Activated T-helper 1 cell treated with Interleukin-2 at 50 U/mL for 16 hours (primary cell): ENCODE measurements at places on chromosomes 7 and 10.

- no peak for DNase-seq
These were observed 39.0 kb upstream of the AOAH start for GRCh38 chr7:36763132-36763816.

DNA sequence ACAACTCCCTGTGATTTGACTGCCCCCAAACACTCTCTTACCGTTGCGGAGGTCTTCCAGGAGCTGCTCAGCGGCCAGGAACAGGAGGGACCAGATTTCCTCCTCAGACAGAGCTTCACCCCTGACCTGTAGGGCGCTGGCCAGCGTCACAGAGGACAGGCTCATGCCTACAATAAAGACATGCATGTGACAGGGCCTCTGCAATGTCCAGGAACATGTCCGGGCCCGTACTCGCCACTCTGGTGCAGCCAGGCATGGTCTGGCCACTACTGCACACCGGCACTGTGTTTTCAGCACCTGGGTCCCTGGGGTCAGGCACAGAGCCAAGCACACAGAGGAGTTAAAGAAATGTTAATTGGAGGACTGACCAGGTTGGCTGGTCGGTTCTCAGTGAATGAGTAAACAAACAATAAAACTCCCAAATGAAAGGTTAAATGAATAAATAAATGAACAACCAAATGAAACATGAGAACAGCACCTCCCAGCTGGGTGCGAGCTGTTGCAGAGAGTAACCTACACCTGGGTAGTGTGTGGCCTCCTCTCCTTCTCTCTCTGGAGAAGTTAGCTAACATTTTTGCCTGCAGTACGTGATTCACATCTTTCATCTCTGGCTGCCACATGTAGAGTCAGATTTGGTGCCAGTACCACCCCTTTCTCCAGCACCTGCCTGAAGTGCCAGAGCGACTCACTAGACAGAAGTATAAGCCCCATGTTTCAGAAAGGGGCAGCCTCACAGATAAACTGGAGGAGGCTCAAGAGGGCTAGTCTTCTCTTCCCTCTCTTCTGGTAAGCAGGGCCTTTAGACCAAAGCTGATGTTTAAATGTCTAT lies 22.8 kb downstream of the FRMPD2 start:
- no peak for DNase-seq

DNA sequence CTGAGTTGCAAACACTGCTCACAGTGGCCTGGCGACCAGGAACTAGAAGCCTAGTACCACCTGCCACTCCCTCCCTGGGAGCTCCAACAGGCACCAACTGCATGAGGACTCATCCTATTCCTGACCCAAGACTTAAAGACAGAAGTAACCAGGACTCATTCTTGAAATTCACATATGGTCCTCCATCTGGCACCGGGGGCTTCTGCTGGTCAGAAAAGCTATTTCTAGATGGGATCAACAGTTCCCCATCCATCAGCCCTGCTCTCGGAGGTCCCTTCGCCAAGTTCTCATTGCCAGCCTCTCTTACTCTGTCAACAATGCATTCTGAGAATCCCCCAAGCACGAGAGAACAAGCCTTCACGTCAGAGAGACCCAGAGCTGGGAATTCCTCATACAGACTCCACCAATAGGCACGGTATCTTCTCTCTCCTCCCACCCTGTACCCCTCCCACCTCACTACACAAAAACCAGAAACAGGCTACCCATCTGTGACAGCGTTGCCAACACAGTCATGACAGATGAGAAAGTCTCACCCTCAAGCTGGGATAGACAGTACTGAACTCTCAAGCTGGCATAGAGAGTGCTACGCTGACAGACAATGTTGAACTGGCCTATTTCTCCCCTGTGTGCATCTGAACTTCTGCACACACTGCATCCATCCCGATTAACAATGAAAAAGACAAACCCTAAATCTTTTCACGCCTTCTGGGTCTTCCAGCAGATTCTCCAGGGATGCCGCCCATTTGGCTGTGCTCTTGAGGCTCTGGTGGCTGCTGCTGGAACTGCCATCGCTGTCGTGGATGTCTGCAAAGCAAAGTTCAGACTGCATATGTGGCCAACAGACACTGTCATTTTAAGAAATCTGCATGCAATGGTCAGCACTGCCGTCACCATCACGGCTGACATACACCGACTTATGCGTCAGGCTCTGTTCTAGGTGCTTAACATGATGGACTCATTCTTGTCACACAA lies 15.6 kb downstream of the RGS10 start:
- no peak for DNase-seq

GRCh38 chr7:8719102-8719501 lies 285.7 kb downstream of the NXPH1 start:
- no peak for DNase-seq

GRCh38 chr10:30051220-30051619 lies 8.2 kb downstream of the JCAD start:
- DNase-seq: no peak

DNA sequence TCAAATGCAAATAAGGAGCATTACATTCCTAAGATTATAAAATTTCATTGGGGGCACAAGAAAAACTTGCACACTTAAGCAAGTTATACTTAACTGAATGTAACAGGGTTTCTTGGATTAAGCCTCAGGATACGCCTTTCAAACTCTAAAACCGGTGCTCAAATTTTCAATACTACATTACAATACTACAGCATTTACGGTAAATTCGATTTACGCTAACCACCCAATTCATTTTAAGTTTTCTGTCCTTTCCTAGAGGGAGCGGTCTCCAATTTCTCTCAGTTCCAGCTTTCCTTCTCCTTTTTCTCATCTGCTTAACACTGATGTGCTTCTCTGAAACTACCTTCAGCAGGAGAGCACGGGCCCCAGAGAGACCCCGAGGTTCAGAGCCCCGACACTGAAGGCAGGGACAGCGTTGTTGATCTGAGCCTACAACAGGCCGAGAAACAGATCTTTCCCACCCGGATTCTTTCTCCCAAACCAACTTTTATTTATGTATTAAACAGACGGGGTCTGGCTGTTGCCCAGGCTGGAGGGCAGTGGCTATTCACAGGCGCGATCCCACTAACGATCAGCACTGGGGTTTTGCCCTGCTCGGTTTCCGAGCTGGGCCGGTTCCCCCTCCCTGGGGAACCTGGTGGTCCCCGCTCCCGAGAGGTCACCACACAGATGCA lies 798 bp downstream of the ZNF425 start:
- no peak for DNase-seq

DNA sequence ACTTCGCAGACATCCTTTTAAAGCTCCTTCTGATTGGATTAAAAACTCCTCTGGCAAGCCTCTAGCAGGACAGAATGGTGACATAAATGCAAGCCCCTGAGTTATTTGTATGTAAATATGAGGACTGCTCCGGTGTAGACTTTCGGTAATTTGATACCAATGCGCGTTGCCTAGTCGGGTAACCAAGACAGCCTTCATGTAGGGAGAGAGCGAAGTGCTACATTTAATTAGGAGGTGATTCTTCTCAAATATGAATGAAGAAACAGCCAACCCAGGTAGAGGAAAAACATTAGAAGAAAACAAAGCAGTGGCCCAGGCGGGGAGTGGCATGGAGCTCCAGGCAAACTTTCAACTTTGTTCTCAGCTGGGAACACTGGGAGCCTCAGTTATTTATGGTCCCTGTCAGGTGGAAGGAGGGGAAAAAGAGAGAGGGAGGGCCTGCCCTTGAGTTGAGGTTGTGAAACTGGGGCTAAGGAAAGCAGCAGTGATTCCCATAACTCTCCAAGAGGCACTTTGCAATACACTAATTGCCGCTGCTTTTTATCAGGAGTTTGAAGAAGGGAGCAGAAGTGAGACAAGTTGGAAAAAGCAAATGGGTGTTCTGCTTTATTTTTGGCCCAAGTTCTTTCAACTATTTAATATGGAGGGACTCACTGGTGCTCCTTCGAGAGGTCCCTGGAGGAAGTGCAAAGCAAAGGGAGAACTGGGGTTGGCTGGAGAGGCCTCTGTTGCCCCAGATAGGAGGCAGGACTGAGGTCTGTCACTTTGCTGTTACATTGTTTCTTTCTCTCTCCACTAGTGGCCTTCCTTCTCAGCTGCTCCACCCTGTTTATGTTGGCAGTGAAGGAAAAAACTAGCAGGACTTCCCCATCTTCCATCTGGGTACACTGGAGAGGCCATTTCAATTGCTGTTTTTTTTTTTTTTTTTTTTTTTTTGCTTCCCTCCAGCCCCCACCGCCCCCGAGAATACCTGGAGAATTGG lies 234.6 kb upstream of the CCDC6 start:
- DNase-seq: no peak

DNA sequence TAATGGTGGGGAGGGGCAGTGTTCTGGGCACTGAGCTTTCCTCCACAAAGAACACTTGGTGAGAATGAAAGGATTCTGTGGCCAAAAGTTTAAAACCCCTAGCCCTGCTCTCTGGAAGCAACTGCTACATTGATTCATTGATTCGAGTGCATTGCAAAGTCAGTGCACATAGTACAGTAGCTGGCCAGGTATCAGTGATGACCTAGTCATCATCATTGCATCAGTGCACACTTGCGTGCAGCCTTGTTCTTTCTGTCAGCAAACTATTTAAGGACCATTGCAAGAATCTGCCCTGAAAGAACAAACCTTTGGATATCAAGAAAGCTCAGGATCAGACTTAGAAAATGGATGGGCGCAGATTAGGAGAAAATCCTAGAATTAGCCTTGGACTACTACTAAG lies 47.4 kb downstream of the CUL1 start:
- no peak for DNase-seq

- DNase-seq: no peak
These were observed 33.6 kb downstream of the CTNNA3 start for GRCh38 chr10:67662415-67662814.

GRCh38 chr7:73338321-73338720 lies 10.4 kb downstream of the FKBP6 start:
- no peak for DNase-seq

- DNase-seq: no peak
These were observed 17.1 kb upstream of the TMEM120A start for GRCh38 chr7:76011442-76011861.

GRCh38 chr10:49407151-49407550 lies 11.3 kb upstream of the DRGX start:
- DNase-seq: no peak

DNA sequence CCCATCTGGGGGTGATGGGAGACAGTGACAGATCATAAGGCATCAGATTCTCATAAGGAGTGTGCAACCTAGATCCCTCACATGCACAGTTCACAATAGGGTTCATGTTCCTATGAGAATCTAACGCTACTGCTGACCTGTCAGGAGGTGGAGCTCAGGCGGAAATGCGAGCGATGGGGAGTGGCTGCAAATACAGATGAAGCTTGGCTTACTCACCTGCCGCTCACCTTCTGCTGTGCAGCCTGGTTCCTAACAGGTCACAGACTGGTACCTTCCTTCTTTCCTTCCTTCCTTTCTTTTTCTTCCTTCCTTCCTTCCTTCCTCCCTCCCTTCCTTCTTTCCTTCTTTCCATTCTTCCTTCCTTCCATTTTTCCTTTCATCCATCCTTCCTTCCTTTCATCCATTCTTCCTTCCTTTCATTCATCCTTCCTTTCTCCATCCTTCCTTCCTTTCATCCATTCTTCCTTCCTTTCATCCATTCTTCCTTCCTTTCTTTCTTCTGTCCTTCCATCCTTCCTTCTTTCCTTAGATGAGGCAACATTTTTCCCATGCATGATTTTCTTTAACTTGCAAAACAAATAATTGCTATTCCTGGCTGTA lies 370.0 kb upstream of the AUTS2 start:
- DNase-seq: no peak

DNA sequence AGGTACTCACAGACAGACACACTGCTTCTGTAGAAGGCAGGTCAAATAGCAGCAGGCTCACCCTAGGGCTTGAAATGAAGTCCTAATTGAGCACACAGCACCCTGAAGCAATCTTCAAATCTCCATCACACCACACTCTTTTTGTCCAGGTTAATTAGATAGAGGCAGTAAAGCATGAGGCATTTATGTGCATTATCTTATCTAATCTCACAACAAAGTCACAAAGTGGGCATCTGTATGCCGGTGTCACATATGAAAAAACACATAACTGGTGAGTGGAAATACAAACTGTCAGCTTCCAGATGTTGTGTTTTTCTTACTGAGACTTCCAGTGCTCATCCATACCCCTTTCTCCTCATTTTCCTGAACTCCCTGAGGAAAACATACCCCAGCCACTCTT lies 63.8 kb upstream of the NRBF2 start:
- DNase-seq: no peak

DNA sequence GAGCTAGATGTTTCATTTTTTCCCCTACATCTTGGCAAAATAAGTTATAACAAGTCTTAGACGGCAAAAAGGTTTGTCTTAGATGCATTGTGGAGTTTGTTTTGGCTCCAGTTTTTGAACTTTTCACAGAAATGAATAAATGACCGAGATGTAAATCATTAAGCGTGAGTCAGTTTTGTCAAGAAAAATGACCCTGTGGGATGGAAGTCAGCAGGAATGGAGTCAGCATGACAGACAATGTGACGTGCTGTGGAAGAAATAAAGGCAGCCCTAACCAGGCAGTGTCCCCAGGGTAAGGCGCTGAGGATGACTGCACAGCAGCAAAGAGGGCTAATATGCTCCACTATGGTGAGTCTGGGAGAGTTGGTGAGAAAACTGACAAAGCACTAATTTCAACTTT lies 163.2 kb downstream of the NOC3L start:
- DNase-seq: no peak

DNA sequence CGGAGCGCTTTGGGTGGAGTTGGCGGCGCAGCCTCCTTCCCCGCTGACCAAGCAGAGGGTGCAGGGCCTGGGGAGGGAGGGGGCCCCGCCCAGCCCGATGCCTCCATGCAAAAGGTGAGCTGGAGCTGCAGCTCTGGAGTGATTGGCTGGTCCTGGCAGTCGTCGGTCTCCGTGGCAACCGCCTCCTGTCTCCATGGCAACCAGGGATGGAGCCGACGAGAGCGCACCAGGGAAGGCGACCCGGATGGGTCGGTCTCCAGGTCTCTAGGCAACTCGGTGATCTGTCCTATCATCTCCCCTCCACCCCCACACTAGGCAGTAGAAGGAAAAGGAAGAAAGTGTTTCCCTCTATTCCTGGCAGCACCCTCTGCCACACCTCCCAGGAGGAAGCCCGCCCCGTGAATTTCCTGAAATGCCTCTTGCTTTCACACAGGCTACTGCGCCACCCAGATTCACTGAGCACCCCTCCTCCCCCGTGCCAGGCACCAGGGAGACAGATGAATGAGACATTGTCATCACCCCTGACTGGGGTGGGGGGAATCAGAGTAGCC lies 647 bp upstream of the NACAD start:
- peak; percentile 33 for DNase-seq

GRCh38 chr10:79052291-79053080 lies 16.3 kb upstream of the ZMIZ1 start:
- DNase-seq: no peak

DNA sequence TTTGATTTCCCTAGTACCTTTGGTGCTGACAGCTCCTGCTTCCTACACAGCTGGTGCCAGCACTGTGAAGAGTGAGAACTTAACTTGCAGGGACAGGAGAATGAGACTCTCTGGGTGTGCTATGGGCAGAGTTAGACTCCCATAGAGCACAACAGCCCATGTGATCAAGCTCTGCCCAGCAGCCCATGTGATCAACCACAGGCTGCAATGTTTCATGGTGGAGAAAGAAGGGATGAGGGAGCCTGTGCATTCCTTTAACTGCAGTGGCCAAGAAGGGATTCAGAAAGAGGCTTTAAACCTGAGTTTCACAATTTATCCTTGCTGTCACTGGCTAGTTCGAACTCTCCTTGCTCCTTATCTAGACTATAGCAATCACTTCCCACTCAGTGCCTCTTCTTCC lies 10.0 kb upstream of the MEST start:
- DNase-seq: no peak

GRCh38 chr7:114086914-114087652 lies 168.3 kb upstream of the PPP1R3A start:
- no peak for DNase-seq
